ENCODE measurements at places on chromosomes 13 and 19. TPM values are rescaled to one million over a fixed set of nuclear protein-coding genes. Genes with fewer than 3 reads are reported as not detected.

RAB8A gene
- 59.3 TPM for total RNA-seq

NACC1 gene
- total RNA-seq = 292 TPM

MAP4K1 gene
- 8.2 TPM for total RNA-seq

CCL25 gene
- not detected for total RNA-seq

CYP2A6 gene
- not detected for total RNA-seq

FAM216B gene
- total RNA-seq = not detected

LHB gene
- not detected for total RNA-seq

RPL36 gene
- total RNA-seq = 1,675 TPM

GPR4 gene
- total RNA-seq = 0.07 TPM

RASAL3 gene
- total RNA-seq = not detected

LIM2 gene
- not detected for total RNA-seq

BCL3 gene
- total RNA-seq = 7.3 TPM

MADCAM1 gene
- total RNA-seq = 0.70 TPM

SLC6A16 gene
- 4.3 TPM for total RNA-seq

KLK3 gene
- total RNA-seq = not detected

CEACAM1 gene
- total RNA-seq = 0.42 TPM

CALR3 gene
- 0.52 TPM for total RNA-seq

GRIN3B gene
- total RNA-seq = 0.03 TPM

PPP2R1A gene
- 439 TPM for total RNA-seq

ANGPTL8 gene
- total RNA-seq = not detected

CD177 gene
- total RNA-seq = 2.0 TPM

CLDND2 gene
- 0.89 TPM for total RNA-seq

SLITRK6 gene
- not detected for total RNA-seq

PEAK3 gene
- not detected for total RNA-seq

TMEM259 gene
- 153 TPM for total RNA-seq

SMIM44 gene
- not detected for total RNA-seq

BABAM1 gene
- total RNA-seq = 194 TPM

CD33 gene
- 0.28 TPM for total RNA-seq

ZNF492 gene
- total RNA-seq = not detected

PALM3 gene
- 9.4 TPM for total RNA-seq

SPINT2 gene
- total RNA-seq = 153 TPM
